ENCODE measurements at places on chromosomes 2 and 18.

- no peak for DNase-seq
These were observed 24.5 kb downstream of the AQP4 start for GRCh38 chr18:26840965-26841364.

GRCh38 chr2:62724886-62725711 lies 19.6 kb downstream of the EHBP1 start:
- no peak for DNase-seq

- DNase-seq, result no peak
These were observed 6.8 kb downstream of the BIRC6 start for GRCh38 chr2:32363597-32363996.

DNA sequence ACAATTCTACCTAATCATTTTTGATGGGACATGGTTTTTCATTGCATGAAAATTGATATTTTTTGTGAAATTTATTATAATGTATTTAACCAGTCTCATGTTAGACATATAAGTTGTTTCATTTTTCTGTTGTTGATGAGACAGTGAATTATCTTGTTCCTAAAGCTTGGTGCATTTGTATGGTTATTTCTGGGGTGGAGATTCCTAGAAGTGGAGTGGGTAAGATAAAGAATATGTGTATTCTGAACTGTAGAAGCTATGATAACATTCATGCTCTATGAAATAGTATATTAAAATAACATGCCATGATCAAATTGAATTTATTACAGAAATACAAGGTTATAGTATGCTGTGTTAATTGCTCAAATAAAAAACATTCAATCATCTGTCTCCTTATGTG lies 69.2 kb downstream of the BOLA3 start:
- no peak for DNase-seq

GRCh38 chr2:40367652-40368051 lies 84.2 kb downstream of the SLC8A1 start:
- DNase-seq, result no peak

DNA sequence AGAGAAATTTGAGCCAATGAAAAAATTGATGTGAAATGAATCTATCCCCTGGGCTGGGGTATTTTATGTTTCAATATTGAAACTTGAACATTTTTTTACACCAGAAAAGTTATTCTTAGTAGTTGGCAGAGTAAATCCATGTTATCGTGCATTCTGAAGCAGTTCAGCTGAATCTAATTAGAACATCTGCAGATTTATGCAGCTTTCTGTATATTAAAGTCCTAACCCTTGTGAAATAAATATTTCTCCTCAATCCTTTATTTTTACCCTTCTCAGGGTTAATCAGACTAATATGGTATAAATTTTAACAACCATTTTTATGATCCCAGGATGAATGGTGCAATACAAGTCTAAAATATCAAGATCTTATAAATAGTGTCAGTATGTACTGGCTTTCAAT lies 69.5 kb downstream of the CDH20 start:
- no peak for DNase-seq

- DNase-seq, result no peak
These were observed 140.4 kb upstream of the VRK2 start for GRCh38 chr2:57906152-57906732.

DNA sequence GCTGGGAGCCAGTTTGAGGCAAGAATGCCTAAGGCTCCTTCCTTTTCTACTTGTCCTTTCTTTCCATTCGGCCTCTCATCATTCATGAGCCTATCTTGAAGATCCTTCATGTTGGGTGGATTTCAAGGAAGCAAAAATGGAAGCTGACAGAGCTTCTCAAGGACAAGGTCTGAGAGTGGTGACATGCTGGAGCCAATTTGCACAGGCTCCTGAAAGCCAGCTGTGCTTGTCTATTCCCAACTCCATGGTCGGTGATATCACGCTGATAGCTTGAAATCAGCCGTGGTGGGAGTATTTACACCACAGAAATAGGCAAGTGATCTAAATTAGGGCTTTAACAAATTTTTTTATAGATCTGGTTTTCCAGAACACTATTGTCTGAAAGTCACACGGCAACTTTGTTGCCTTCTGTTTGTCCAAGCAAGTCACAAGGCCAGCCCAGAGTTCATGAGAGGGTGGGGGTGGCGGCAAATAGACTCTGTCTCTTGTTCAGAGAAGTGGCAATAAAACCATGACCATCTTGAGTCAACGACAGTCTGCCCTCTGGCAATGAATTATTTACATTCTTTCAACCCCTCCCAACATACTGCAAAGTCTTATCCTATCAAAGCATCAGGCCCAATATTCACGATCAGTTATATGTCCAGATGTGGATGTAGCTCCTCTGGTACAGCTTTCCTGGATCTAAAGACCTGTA lies 49.9 kb upstream of the SLC35F5 start:
- no peak for DNase-seq

GRCh38 chr18:75880925-75881504 lies 453.5 kb upstream of the SMIM21 start:
- DNase-seq, result no peak

GRCh38 chr2:162308747-162309503 lies 9.6 kb downstream of the IFIH1 start:
- no peak for DNase-seq

- DNase-seq, result no peak
These were observed 355.1 kb downstream of the EN1 start for GRCh38 chr2:118492335-118492734.

GRCh38 chr18:49028801-49029506 lies 78.2 kb upstream of the SMAD7 start:
- DNase-seq, result no peak

- DNase-seq, result no peak
These were observed 54.0 kb downstream of the GATA6 start for GRCh38 chr18:22223254-22223964.

- no peak for DNase-seq
These were observed 32.2 kb downstream of the NHEJ1 start for GRCh38 chr2:219128396-219128795.

- no peak for DNase-seq
These were observed 476.8 kb upstream of the TNP1 start for GRCh38 chr2:217336694-217337093.

DNA sequence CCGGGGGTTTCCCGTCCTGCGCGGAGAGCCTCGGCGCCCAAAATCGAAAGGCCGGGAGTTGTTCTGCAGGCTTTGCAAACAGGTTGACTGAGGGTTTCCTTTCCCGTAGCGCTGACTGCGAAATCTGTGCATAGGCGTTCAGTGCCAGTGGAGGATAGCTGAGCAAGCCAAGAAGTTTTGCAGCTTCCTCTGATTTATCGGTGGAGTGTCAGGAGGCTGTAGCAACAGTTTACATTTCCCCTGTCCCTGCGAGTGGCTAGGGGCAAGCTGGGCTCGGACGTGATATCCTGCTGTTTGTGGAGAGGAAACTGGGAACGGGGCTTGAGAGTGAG lies 694 bp downstream of the THSD7B start:
- no peak for DNase-seq

DNA sequence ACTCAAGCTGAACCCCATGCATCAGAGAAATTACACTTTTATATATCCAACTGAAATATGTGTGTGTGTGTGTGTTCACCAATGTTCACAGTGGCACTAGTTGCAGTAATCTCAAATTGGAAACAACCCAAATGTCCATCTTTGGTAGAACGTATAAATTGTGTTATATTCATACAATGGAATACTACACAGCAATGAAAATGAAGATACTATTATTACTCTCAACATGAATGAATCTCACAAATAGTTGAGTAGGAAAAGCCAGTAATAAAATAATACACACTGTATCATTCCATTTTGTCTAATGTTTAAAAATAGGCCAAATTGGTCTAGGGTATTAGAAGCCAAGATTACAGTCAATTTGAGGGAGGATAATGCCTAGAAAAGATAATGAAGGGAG lies 48.0 kb upstream of the NFE2L2 start:
- no peak for DNase-seq

- no peak for DNase-seq
These were observed 21.8 kb downstream of the ATG4B start for GRCh38 chr2:241659150-241659739.

DNA sequence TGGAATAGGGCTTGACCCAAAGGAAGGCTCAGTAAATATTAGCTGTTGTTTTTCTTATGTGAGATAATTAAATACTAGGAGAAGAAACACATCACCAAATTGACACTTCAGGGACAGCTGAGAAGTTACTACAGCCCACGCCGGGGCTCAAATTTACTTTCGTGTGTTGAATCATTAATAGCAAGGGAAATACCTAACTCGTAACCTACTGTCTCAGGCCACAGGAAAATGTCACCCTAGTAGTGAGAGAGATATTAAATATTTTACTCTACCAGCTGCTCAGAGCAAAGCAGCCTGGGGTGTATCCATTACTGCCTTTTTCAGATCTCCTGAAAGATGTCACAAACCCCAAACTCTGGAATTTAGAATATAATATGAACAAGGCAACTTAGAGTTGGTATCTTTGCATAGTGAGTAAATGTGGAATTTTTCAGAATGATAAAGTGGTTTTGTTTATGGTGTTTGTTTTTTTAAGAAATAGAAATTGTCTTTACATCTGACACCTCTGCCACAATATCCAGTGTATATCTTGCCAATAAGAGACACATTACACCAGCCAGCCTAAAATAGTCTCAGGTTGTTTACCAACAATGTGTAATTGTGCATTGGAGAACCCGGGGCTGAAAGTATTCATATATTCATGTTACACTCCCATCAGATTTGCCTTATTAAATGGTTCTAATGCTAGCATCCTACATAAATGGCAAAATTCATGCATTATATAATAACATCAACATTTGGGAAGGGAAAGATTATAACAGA lies 48.4 kb downstream of the ATP8B1 start:
- DNase-seq, result no peak
